ENCODE measurements at places on chromosomes 7 and 10.
A peak's percentile ranks its signal among the peaks of the same experiment; 100 is the strongest.

DNA sequence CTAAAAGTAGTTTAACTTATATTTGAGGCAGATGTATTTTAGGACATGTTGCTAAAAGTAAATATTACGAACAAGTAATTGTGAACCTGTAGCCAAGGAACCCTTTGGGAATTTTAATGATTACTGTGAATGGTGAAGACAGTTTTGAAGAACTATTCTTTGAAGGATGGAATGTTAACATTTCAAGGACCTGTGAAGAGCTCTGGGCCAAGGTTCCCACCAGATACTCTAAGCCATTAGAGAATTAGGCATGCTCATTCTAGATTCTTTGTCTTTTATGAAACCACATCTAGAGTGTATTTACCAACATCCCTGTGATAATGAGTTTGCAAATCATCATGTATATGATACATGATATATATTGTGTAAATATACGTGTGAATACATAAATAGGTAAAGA, 99.8 kb downstream of the SEPTIN7 start:
- no peak for DNase-seq

GRCh38 chr10:92125144-92125543, 165.7 kb downstream of the CPEB3 start:
- DNase-seq, result no peak

- DNase-seq, result peak; percentile 43
Observed at GRCh38 chr10:6838118-6838517, 258.0 kb upstream of the PRKCQ start.

GRCh38 chr7:121945480-121946236, 72.7 kb downstream of the PTPRZ1 start:
- DNase-seq, result no peak

DNA sequence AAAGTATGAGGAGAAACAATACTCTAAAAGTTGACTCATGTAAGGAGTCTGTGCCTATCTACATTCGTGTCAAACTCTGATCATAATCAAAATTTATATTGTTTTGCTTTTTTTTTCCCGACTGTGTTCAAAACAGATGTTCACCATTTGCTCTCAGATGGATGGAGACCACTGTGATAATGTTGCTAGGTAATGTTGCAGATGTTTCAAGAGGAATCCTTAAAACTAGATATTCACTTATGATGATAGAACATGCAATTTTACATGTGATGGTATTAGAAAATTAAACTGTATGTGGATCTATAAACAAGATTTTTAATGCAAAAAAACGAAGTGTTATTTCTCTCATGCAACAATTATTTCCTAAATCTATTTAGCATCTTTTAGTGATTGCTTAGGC, 1080.1 kb downstream of the REEP3 start:
- DNase-seq, result no peak

DNA sequence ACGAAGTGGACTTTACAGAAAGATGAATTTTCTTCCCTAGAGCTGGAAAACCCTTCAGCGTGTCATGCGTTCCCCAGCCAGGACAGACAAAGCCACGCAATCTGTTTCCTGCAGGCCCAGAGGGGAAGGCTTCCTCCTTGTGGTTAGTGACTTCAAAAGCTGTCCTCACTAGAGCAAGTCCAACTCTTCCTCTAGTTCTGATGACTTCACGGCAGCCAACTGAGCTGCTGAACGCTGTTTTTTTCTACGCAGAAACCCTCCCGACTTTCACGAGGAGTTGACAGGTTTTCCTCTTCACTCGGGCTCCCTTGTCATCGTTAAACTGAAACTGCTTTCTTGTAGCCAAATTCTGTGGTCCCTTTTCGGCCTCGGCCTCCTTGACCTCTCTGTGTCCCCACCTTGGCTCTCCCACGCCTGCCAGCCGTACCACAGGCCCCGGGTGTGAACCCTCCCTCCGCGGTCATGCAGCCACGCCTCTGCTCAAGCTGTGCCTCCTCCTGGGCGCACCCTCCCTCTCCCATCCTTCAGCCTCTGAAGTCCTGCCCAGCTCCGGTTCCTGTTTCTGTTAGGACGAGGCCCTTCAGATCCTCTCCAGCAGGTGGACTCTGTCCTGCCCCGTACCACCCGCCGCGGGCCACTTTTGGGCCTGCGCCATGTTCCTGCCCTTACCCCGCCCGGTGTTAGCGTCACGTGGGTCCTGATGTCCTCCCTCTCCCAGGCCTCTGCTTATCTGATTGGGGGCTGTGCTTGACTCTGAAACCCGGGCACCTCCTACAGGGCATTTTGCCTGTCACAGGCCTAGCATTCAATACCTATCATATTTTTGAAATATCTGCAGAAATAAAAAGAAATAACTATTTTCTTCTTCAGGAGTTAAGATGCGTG, 39.3 kb downstream of the CUX1 start:
- DNase-seq, result peak; percentile 98

GRCh38 chr10:78920011-78920410, 148.8 kb upstream of the ZMIZ1 start:
- no peak for DNase-seq

DNA sequence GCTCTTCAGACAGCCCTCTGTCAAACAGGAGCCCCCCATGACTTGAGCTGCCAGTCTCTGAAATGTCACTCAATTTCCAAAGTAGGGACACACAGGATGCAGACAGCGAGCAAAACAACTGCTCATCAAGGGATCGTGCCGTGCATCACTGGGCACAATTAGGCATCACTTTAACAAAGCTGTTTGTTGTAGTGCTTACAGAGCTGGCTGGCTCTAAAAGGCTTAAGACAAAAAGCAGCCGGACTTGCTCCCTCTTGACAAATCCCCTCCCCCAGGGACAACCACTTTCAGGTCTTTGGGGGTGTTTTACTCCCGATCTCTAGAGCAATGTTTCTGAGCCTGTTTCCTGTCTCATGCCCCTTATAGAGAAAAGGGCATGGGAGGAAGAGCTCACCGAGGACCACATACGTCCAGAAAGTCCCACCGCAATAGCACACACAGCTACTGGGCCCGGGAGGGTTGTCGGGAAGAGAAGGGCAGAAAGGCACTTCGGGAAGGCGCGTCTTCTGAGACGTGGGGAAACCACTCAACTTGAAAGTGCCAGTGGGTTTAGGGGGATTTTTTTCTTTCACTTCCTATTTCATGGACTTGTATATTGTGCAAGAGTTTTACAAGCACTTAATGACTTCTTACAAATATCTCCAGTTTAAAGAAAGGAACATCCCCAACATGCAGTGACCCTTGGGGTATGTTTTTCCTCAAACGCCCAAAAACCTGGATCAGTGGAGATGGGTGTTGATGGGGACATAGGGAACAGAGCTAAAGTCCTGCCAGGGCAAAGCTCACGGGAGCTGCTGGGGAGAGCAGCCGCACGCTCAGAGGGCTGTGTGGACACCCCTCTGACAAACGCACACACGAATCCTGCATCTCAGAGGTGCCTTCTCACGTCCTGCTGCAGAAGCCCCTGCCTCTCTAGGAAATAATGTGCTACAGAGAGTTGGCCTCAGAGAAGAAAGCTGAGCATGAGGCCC, 27.1 kb downstream of the LRRC20 start:
- DNase-seq, result peak; percentile 59

GRCh38 chr7:75849573-75849972, 29.3 kb upstream of the RHBDD2 start:
- no peak for DNase-seq

DNA sequence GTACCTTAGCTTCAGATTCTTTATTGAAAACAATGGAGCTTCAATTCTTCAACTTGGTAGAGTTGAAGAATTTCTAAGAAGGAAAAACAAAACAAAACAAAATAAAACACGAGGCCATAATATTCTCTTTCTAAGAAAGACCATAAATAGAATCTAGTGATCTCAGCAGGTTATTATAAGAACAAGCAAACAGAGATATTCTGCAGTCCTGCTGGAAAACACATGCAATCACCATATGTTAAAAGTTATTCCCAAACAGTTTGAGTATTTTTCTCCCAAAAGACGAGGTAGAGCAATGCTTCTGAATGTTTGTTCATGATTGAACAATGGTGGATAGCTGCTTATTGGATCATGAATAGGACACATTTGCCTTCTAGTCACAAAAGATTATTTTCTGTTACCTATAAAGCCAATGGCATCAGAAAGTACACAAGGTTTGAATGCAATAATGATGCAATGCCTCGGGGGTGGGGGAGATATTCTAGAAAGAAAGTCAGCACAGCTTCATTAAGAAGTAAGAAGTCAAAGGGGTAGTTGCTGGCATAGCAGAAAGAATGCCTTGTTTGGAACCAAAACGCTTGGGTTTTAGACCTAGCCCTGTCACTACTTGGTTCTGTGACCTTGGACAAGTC, 59.3 kb downstream of the CREB3L2 start:
- DNase-seq, result no peak

DNA sequence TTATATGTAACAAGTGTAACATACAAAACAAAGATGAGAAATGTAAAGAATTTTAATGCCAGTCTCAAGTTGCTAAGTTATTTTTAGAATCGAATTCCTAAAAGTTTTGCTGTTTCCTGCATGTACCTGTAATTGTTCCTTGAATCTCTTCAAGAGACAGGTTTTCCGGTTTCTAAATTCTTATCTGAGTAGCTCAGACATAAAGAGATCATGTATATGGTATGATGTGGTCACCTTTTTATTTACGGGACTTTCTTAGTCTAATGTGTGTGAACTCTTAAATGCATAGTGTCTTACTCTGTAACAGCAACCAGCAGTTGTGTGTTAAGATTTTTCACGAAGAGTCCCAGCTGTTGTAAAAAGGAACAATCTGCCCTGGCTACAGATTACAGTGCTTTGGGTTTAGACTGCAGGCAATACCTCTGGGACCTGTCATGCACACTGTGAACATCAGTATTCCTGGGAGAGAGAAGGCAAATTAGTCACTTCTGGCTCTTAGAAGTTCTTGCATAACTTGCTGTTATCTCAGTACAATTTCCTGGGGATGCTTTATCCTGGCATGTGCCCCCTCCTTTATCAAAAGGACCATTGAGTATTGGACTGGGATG, 263.4 kb downstream of the BICC1 start:
- no peak for DNase-seq

- no peak for DNase-seq
Observed at GRCh38 chr10:15241306-15241705, 72.8 kb upstream of the NMT2 start.

DNA sequence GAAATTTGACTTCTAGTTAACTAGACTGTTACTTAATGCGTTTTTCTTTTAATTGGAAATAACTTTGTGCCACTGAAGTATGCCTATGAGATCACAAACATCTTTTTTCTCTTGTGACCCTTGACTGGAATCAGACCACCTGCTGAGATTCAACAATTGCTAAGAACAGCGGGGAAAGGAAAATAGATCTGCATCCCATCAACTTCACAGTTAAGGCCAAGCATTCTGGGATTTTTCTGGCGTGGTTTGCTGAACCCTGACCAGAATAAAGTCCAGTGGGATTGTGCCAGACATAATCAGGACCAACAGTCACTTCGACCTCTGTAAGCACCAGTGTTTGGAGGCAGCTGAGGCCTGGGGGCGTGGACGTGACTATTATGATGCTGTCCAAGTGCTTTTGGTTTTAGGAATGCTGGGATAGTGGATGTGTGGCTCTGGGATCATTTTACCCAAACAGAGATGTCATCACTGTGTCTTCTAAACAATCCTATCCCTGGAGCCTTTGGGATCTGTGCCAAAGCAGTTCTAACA, 373.3 kb upstream of the PRKCQ start:
- no peak for DNase-seq

- DNase-seq, result no peak
Observed at GRCh38 chr7:27300421-27300820, 57.8 kb downstream of the EVX1 start.

- DNase-seq, result no peak
Observed at GRCh38 chr10:75736151-75736640, 304.8 kb downstream of the LRMDA start.

DNA sequence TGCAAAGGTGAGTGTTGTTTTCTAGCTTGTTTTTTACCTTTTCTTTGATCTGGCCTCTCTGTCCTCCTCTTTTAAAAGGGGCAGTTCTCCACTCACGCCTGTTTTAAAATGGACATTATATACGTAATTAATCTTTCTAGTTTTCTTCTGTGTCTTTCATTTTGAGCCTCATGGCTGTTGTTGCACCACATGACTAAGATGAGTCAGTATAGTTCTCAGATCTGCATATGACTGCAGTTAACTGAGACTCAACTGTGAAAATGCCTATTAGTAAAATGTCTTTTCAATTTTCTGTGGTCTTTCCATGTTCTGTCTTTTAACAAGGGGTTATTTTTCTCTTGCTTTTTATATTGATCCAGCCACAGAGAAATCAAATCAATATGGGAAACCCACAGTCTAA, 296.1 kb downstream of the CDK14 start:
- DNase-seq, result peak; percentile 21

DNA sequence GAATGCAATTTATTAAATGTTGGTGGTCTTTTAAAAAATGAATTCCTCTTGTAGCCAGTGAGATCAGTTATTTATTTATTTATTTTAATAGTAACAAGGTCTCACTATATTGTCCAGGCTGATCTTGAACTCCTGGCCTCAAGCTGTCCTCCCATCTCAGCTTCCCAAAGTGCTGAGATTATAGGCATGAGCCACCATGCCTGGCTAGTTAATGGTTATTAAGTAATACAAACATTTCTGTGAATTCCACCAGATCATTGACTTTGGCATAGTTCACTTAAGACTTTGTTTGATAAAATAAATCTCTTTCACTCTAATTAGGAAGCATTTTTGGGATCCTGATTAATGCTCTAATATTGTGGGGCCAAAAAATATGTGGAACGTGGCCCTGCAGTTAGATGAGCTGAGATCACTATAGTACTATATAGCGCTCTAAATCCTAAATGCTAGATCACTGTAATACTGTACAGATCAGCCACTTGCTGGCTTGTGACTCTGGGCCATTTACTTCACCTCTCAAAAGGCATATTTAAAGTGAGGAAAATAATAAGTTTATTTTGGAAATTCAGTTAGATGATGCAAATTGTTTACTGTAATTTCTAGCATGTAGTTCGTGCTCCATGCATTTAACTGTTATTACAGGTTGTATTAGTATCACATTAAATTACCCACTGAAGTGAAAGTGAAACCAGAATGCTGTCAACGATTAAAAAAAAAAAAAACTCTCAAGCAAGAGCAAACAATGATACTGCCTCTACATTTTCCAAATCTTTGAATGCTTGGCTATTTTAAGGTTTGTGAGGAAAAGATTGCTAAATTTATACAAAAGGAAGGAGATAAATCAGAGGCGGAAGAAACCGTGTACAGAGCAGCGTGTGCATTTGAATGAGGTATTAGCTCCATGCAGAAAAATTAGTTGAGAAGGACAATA, 15.9 kb upstream of the FAS start:
- no peak for DNase-seq

- no peak for DNase-seq
Observed at GRCh38 chr7:92704858-92705257, 114.7 kb upstream of the FAM133B start.

GRCh38 chr7:27560706-27561235, 101.9 kb downstream of the HIBADH start:
- DNase-seq, result no peak

GRCh38 chr10:78696791-78697395, 371.9 kb upstream of the ZMIZ1 start:
- no peak for DNase-seq
